CD4-positive, CD25-positive, alpha-beta regulatory T cell (primary cell): ENCODE measurements at places on chromosomes 2 and 18. TPM values are rescaled to one million over a fixed set of nuclear protein-coding genes. Genes with fewer than 3 reads are reported as not detected.

Gene ALLC
- not detected for total RNA-seq

DNA sequence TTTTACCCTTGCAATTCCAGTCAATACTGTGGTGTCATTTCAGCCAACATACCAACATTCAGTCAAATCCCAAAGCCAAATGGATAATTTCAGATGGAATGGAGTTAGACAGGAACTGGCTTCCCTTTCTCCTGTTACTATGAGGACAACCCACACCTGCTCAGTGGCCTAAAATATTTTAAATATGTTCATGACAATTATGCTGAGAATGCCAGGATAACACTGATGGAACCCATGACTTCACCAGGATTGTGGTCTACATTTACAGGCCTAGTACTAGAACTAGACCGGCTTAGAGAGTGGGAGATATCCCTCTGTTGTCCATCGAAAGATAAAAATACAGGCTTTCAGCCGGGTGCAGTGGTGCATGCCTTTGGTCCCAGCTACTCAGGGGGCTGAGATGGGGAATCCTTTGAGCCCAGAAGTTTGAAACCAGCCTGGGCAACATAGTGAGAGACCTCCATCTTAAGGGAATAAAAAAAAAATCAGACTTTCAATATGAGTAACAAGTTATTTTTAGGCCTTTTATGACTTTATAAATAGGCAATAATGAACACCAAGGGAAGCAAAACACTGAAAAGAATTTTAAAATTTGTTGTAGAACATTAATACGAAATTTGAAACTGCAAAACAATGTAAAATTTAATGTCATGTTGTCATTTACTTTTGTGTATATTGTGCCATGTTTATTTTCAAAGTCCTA, 14.2 kb downstream of the GPATCH11 start:
- DNase-seq, result no peak

Gene FOXI3
- not detected for total RNA-seq

Gene SERPINB2
- not detected for total RNA-seq

DNA sequence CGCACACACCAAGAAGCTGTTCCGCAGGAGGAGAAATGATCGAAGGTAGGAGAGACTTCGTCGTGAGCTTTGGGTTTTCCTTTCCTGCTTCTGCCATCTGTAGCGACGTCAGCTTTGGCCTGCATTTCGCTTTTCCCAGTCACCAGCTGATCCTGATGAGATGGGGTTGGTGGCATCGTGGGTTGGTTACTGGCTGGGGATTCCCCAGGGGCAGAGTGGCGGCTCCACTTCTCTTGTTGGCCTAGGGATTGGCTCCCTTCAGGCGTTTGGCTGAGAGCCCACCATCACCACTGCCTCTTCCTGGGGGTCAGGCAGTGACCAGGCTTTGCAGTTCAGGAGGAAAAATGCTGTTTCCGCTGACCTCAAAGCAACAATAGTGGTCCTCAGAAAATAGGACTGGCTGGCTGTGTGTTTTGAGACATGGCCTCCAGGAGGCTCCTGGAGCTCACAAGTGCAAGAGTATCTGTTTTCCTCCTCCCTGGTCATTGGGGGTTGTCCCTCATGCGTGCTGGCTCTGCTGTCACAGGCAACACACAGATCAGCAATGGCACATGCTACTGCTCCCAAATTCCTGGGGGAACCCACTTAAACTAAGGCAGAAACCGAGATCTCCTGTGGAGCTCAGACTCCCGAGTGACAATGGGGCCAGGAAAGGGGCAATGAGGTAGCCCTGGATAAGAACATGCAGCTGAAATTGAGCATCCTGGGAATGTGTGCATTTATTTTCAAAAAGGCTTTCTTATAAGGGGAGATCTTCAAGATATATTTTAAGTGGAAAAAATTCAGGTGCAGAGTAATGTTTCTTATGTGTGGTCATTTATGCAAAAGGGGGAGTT, 173.0 kb downstream of the CTIF start:
- DNase-seq, result peak; percentile 40
